ENCODE measurements at places on chromosomes 3 and 15. TPM values are rescaled to one million over a fixed set of nuclear protein-coding genes. Genes with fewer than 3 reads are reported as not detected.

Gene CADPS
- 16.9 TPM for total RNA-seq

Gene IGDCC3
- not detected for total RNA-seq

Gene GAP43
- total RNA-seq: 0.89 TPM

Gene KIF7
- total RNA-seq: 18.7 TPM

Gene PCLAF
- total RNA-seq: 3.6 TPM

Gene ACTR8
- total RNA-seq: 43.4 TPM

Gene CNTN4
- total RNA-seq: not detected

Gene CASR
- total RNA-seq: not detected

Gene FMN1
- under 0.01 TPM for total RNA-seq

Gene STRIT1
- not detected for total RNA-seq

Gene HRG
- not detected for total RNA-seq

Gene ITIH1
- total RNA-seq: not detected

Gene C15orf61
- 2.4 TPM for total RNA-seq

Gene GOLGA8N
- 3.5 TPM for total RNA-seq

Gene ECE2
- total RNA-seq: not detected

Gene DBR1
- 14.8 TPM for total RNA-seq

Gene RLBP1
- not detected for total RNA-seq

Gene CFAP100
- not detected for total RNA-seq

Gene LSAMP
- 5.7 TPM for total RNA-seq

Gene TRNT1
- 27.6 TPM for total RNA-seq

Gene OR5K2
- not detected for total RNA-seq

Gene COL6A5
- total RNA-seq: under 0.01 TPM

Gene RMDN3
- total RNA-seq: 26.4 TPM

Gene PLA2G4B
- total RNA-seq: 1.5 TPM

Gene ABHD10
- total RNA-seq: 63.6 TPM

Gene PCNP
- total RNA-seq: 99.2 TPM

Gene EFHB
- total RNA-seq: 0.42 TPM

Gene BLM
- 0.59 TPM for total RNA-seq

Gene LMCD1
- 175 TPM for total RNA-seq

Gene EBLN2
- total RNA-seq: 8.9 TPM

Gene SLC2A2
- not detected for total RNA-seq

Gene MB21D2
- total RNA-seq: 19.1 TPM

Gene GNL3
- total RNA-seq: 136 TPM

Gene DUOXA1
- total RNA-seq: not detected

Gene ARNT2
- 1.8 TPM for total RNA-seq

Gene TEX55
- not detected for total RNA-seq

Gene NPAP1
- total RNA-seq: not detected

Gene CX3CR1
- total RNA-seq: not detected

Gene MED12L
- 0.89 TPM for total RNA-seq

Measured in smooth muscle cell of the umbilical artery (primary cell).